ENCODE measurements at places on chromosomes 3 and 15. TPM values are rescaled to one million over a fixed set of nuclear protein-coding genes. Genes with fewer than 3 reads are reported as not detected.

CD200 gene
- 6.7 TPM for total RNA-seq

ADAMTS17 gene
- 2.7 TPM for total RNA-seq

LRRC31 gene
- total RNA-seq: 6.5 TPM

SRGAP3 gene
- total RNA-seq: 8.3 TPM

KNL1 gene
- 10.0 TPM for total RNA-seq

ST8SIA2 gene
- total RNA-seq: 0.87 TPM

CACNA2D2 gene
- total RNA-seq: 0.87 TPM

ITGA11 gene
- 4.7 TPM for total RNA-seq

ACVR2B gene
- 13.1 TPM for total RNA-seq

GRIP2 gene
- 0.73 TPM for total RNA-seq

TM4SF18 gene
- total RNA-seq: 1.7 TPM

ACKR2 gene
- total RNA-seq: 1.9 TPM

ANKRD34C gene
- not detected for total RNA-seq

TRA2B gene
- total RNA-seq: 129 TPM

SCAANT1 gene
- total RNA-seq: not detected

CXCR6 gene
- total RNA-seq: not detected

LAMB2 gene
- total RNA-seq: 396 TPM

BDH1 gene
- 62.9 TPM for total RNA-seq

KLHL6 gene
- 0.16 TPM for total RNA-seq

SLC22A13 gene
- total RNA-seq: 0.77 TPM
